ENCODE measurements at places on chromosomes 11 and 22.
A peak's percentile ranks its signal among the peaks of the same experiment; 100 is the strongest.

DNA sequence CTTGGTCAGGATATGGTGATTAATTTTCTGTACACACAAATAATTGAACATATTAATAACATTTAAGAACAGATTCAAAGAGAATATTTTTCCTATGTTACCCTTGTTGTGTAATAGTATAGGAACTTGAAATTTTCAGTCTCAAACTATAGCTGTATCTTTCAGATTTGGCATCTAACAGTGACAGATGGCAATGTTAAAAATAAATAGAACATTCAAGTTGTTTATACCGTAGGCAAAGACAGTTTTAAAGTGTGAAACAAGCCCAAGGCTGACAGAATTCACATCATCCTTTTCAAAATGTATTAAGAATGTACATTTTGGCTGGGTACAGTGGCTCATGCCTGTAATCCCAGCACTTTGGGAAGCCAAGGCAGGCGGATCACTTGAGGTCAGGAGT, 92.6 kb upstream of the TP53AIP1 start:
- DNase-seq, result no peak

GRCh38 chr11:72483412-72484186, 49.3 kb upstream of the CLPB start:
- DNase-seq, result peak; percentile 11

DNA sequence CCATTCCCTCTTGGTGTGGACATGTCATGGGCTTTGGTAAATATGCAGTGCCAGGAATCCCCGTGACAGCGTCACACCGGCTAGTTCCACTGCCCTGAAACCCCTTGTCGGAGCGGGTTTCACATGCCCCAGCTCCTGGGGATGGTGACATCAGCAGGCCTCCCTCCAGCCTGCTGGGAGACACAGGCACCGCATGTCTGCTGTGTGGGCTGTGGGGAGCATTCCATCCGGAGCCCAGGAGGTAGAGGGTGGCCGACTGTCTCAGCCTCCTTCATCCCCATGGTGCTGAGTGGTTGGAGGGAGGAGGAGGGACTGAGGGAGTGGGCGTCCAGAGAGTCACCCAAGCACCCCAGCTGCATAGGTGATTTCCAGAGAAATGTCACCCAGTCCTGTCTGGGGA, 1161.1 kb downstream of the BRD1 start:
- DNase-seq, result no peak

- DNase-seq, result no peak
Observed at GRCh38 chr22:37059876-37060449, 8.4 kb downstream of the KCTD17 start.

DNA sequence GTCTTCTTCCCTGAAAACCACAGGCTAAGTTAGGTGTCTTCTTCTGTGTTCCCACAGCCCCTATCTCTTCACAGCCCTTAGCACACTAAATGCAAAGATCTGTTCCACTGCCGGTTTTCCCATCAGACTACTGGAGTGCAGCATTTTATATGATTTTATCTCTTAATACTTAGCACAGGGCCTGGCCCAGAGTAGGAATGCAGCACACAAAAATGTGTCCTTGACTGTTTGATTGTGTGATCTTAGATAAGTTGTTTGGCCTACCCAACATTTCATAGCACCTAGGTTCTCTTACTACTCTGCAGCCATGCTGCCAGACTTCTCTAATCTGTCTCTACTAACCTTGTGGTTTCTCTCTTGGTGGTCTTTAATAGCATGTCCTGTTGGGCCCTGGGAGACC, 54.1 kb upstream of the RRM1 start:
- DNase-seq, result no peak

- DNase-seq, result no peak
Observed at GRCh38 chr11:114076921-114077331, 17.4 kb downstream of the ZBTB16 start.

- no peak for DNase-seq
Observed at GRCh38 chr11:14190992-14191778, 167.8 kb downstream of the RRAS2 start.

GRCh38 chr11:75654314-75654713, 14.5 kb downstream of the MAP6 start:
- peak; percentile 51 for DNase-seq

GRCh38 chr11:66849501-66850234, 6.4 kb downstream of the RCE1 start:
- no peak for DNase-seq

DNA sequence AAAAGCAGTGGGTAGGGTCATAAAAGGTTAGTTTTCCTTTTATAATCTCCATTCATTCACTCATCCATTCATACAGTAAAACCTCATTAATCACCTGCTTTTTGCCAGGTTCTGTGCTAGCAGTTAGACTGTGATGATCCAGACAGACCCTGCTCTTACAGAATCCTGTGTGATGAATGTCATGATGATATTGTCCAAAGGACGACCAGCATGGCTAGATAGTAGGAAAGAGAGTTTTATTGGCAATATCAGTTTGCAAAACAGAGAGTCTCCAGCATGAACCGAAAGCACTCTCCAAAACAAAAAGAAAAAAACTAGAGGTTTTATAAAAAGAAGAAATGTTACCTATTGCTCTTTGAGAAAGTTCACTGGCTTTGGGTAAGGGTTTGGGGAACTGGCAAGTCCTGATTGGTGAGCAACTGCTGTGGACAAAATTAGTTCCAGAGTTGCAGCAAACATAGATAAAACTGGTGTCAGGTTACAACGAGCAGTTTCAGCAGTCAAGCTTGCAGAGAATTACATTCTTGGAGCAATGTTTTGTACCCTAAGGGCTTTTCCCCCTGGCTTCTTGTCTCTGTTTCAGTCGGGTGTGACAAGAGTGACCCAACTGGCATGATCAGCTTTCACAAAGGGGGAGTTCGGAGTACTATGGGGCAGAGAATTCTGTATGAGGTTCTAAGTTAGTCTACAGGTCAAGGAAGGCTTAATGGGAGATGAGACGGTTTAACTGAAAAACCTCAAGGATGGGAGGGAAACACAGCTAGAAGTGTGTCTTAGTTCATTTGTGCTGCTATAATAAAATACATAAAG, 58.3 kb downstream of the HSD17B12 start:
- DNase-seq, result peak; percentile 50

DNA sequence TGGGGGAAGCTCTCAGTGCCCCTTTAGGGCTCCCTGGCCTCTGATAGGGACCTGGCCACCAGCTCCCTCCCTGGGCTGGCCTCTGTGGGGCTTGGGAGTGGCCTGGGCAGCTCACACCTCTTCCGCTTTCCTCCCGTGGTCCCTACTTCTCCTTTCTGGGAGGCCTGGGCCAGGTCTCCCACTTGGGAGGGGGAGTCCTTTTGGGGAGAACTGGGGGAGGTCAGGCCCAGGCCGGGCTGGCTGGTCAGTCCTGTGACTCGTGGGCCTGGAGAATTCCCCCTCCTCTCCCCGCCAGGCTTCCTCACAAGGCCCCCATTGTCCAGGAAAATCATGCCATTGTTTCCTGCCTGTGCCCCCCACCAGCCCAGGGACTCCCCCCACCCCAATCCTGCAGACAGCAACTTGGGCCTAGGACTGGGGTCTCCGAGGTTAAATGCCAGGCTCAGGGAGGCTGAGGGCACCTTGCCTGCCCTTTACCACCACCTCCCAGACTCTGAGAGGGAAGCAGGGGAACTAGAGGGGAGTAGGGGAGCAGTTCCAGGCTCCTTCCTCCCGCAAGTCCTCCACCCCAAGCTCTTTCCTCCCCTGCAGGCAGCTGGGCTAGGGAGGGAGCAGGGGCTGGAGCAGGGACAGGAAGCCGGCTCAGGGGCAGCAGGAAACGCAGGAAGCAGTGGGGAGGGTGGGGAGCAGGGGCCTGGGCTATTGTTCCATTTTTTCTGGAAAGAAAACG, 2.8 kb downstream of the MAP3K11 start:
- DNase-seq, result no peak

DNA sequence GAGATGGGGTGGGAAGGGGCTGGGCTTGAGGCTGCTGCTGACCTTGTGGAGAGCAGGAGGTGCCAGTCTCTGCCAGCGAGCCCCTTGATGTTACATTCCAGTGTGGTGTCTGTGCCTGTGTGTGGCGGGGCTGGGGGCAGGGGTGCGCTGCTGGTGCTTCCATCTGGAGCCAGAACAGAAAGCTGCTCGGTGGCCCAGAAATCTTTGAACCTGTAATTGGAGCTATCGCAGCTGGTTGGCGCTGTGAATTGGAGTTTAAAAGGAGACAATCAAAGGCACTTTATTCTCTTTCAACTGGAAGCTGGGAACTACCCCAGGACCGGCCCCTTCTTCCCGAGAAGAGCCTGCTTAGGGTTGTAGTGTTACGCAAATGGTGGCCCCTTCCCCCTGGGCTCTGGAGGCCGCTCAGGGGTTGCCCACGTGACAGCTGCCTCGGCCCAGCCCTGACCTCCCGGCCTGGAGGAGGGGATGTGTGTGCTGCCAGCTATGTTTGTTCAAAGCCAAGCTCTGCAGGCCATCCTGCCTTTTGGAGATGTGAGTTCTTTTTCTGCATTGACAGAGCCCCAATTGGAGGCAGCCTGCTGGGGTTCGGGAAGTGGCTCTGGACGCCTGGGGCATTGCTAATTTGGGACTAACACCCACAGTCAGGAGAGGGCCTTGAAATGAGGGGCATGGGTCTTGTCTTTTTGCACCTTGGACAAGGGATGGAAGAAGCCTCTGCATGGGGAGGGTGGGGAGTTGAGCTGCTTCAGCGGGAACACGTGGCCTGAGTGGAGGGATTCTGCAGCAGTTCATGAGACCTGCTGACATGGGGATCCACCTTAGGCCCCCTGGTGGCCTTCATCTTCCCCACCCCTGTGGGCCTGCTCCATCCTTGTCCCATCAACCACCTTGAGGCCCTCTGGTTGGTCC, 14.0 kb upstream of the ARSA start:
- no peak for DNase-seq

DNA sequence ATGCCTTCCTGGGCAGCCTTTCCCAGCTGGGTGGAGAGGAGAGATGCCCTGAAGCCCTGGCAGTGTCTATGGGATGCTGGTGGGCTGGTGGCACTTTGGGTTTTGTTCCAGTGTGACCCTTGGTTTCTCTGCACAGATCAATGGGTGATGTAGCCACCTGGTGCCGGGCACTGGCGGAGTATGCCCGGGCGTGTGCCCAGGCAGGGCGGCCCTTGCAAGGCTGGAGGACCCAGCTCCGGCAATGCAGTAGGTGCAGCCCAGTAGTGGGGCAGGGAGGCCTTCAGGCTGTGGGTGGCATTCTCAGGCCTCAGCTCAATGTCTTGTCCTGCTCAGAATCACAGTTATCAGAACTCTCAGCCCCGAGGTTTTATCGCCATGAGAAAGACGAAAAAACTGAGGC, 11.9 kb downstream of the OTOG start:
- no peak for DNase-seq

- DNase-seq, result no peak
Observed at GRCh38 chr11:19389787-19390303, 149.1 kb upstream of the E2F8 start.

DNA sequence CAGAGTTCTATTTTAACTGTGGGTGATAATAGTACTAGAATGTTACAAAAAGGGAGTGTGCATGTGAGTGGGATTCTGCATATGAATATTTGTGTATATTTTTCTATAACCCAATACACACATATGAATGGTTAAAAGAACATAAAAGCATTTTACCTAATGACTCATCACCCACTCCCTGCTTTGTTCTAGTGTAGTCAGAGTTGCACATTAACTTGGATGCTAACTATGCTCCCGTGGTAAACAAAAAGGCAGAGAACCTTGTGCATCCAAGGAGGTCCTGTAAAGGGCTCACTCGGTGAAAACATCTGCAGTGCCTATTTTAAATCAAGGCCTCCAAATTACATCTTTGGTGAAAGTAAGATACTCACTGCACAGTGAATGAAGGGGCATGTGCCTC, 1289.4 kb downstream of the LRRC4C start:
- DNase-seq, result no peak

DNA sequence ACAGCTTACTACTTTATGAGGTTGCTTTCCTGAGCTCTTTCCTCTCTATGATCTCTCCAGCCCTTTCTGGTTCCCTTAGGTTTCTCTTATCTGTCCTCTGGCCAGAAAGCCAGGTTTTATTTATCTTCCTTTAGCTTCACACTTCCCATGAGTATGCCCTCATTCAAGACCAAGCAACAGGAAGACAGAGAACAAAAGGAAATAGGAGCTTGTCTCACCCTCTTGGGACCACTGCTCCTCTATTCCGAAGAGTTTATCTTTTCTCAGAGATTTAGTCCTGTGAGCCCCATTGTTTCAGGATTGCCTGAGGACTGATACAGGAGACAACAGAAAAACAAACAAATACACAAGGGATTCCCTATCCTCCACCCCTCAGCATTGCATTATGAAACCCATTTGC, 62.4 kb upstream of the CCDC179 start:
- no peak for DNase-seq

DNA sequence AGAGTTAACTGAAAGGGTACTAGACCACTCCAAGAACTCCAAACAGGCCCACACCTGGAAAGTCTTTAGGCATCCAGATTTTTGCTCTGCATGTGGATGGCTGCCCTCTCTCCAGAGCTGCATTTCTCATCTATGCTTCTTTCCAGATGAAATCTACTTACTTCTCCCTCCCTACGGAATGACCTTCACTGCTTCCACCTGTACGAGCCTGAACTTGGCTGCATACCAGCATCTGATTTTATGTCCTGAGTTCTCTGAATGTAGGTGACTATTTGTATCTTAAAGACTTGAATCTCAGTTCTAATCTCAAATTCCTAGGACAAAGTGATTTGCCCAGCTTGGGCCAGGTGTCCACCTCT, 13.3 kb downstream of the CELF1 start:
- no peak for DNase-seq

GRCh38 chr11:64268893-64269539, 15.4 kb downstream of the BAD start:
- DNase-seq, result no peak

DNA sequence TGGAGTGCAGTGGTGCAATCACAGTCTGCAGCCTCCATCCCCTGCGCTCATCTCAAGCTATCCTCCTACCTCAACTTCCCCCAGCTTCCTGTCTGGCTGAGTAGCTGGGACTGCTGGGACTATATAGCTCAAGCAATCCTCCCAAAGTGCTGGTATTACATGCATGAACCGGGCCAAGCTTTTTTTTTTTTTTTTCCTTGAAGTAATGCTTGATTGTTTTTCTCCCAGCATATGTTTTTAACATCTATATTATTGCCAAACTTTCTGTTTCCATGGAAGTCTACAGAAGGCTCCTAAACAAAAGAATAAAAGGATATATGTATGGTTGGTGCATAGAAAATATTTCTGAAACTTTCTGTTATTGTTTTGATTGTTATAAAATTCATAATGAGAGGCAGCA, 853.6 kb downstream of the KCNA4 start:
- no peak for DNase-seq

DNA sequence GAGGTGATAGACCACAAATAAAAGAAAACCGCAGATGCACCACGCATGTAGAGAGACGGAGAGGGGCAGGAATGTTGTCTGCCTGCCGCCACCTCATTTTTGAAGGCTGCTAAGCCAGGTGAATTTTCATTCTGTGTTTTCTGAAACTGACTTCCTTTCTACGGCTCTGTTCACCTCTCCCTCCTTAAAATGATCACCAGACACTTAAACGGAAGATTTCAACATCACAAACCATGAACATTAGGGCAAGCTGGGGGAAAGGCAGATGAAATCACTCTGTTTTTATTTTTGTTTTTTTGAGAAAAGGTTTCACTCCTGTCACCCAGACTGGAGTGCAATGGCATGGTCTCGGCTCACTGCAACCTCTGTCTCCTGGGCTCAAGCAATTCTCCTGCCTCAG, 232.4 kb downstream of the MIAT start:
- DNase-seq, result no peak

GRCh38 chr11:47499614-47500013, 50.7 kb upstream of the RAPSN start:
- DNase-seq, result no peak

GRCh38 chr11:35909511-35910265, 34.2 kb upstream of the LDLRAD3 start:
- no peak for DNase-seq

- DNase-seq, result no peak
Observed at GRCh38 chr11:4448995-4449394, at the start of gene OR52K2. TSS of gene OR52K2 (plus strand) at chr11:4449295. CDS start at chr11:4449340, 45 bp downstream.

Measured in GM04503 (cell line).